Stimulated activated CD8-positive, alpha-beta memory T cell treated with anti-CD3 and anti-CD28 coated beads, Interleukin-12 subunit alpha, Interleukin-12 subunit beta, amount 100 ng/mL, for 1 hour (primary cell): ENCODE measurements at places on chromosomes 5 and 9.

DNA sequence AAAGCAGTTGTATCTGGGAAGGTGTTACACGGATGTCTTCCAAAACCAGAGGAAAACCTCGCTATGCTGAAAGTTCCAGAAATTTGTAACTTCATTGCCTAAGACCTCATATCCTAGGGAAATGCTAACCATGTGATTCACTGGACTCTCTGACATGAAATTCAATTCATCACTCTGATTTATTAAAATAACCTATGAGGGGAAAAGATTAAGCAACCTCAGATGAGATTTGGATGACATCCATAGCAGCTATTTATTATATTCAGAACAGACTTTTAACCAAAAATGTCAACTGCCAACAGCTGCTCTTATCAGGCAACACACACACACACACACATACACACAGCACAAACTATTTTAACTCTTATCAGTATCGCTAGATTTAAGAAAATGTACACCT, 1006.4 kb upstream of the CTNND2 start:
- DNase-seq: no peak

DNA sequence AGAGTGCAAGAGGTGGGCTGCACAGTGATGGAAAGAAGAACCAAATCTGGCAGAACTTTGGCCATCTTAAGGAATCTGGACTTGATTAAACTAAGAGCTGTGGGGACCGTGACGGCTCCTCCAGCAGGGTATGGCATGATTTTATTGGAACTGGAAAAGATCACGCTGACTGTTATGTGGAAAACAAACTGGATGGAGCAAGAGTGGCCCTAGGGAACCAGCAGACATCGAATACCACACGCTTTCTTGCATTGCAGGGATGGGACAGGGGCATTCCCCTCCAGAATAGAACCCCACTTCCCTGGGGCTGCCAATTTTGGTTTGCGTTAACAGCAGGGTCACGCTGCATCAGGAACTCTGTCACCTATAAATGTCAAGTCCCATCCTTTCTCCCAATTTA, 38.8 kb downstream of the INSYN2B start:
- DNase-seq: no peak

DNA sequence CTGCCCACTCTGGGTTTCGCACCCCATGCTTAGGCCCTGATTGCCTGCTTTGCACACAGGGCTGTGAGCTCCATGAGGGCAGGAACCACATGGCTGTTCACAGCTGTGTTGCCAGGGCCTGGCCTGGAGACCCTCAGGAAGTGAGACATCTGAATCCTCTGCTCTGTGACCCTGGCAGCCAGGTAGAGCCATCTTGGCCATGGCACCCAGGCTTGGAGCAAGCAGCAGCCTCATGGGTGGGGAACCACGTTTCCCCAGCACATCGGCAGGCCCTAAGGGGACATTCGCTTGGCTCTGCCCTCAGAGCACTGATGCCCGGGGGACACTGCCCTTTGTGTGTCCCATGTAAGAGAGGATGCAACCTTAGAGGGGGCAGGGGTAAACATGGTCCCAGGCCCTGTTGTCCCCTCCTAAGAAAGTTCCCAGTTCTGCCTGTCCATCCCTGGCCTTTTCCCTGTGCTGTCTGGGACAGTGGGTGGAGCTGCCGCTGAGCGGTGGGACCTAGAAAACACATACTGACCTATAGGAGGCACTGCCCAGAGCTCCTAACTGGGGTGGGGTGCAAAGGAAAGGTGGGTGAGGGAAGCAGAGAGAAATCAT, 144.1 kb upstream of the IER5L start:
- no peak for DNase-seq

DNA sequence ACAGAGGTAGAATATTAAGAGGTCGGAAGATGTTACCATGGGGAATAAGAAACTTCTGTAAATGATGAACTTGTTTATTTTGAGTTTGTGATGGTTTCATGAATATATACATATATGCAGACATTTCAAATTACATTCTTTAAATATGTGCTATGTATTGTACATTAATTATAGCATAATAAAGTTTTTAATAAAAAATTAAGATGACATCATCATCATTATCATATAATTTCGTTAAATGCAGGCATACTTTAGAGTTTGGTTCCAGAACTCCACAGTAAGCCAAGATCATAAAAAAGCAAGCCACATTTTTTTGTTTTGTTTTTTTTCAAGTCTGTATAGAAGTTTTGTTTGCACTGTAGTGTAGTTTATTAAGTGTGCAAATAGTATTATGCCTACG, 1403.5 kb downstream of the EFNA5 start:
- no peak for DNase-seq

GRCh38 chr5:143024228-143024920, 254.2 kb downstream of the ARHGAP26 start:
- DNase-seq: no peak

DNA sequence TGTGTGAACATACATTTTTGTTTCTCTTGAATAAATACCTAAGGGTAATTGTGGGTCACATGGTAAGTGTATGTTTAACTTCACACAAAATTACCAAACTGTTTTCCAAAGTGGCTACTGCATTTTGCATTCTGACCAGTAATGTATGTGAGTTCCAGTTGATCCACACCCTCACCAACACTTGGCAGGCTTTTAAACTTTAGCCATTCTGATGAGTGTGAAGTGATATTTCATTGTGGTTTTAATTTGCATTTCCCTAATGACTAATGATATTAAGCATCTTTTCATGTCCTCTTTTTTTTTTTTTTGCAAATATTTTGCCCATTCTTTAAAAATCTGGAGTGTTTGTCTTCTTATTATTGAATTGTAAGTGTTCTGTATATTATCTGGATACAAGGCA, 53.5 kb upstream of the MAST4 start:
- no peak for DNase-seq

GRCh38 chr5:145247745-145248040, 587.4 kb downstream of the PRELID2 start:
- no peak for DNase-seq
